Osteocyte (in vitro differentiated cells): ENCODE measurements at places on chromosomes 5 and 9.

- peak; percentile 79 for DNase-seq
Observed at GRCh38 chr5:132491368-132492364, 1.1 kb upstream of the IRF1 start.

- DNase-seq = no peak
Observed at GRCh38 chr9:125089331-125089730, 54.0 kb downstream of the SCAI start.

- DNase-seq = no peak
Observed at GRCh38 chr5:126925482-126925881, 104.9 kb downstream of the MARCHF3 start.

- no peak for DNase-seq
Observed at GRCh38 chr9:77663754-77664153, 15.6 kb upstream of the GNA14 start.

DNA sequence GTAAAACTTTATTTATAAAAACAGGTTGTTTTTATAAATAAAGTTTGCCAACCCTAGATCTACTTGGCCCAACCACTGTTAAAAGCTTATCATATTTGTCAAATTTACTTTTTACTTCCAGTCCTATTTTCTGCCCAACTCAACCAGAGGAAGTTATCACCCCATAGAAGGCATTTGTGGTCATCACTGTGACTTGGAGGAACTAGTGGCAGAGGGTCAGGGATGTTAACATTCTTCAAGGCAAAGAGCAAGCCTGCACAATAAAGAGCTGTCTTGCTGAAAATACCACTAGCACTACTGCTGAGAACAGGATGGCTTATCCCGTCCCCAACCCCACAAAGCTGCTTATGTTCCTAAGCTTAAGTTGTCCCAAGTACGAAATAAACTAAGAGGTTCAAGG, 22.3 kb downstream of the TTC33 start:
- DNase-seq = no peak

DNA sequence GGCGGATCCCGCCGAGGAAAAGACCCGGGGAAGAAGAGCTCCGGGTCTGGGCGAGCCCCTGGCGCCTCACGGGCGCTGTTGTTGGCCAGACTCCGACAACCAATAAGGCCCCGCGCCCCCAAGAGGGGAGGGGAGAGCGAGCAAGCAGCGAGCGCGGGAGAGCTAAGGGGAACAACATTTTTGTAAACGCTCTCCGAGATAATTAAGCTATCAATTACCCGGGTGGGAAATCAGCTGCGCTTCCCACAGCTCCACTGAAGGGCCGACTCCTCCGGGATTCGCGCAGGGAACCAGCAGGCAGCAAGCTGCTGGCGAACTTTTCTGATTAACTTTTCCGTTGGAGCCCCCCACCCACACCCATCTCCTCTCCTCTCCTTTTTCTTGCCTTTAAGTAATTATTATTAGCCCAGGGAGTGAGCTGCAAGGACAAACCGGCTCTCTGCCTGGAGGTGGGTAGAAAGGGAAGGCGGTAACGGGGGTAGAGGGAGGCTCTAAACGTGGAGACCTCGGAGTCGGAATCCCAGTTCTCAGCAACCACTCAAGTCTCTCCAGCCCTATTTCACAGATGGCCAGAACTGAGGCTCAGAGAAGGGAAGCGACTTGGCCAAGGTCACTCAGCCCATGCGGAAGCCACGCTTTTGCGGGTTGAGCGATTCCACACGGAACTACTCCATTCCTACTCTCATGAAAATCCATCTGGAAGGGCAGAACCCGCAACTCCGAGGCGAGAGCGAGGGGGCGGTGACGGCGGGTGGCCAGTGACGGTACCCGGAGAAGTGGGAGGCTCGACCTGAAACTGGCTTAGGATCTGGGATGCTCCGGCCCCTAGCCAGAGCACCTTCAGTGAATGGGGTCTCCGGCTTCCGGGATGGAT, 1.3 kb downstream of the ASTN2 start:
- DNase-seq = no peak

GRCh38 chr9:100324594-100325200, 28.0 kb downstream of the TEX10 start:
- DNase-seq = no peak

GRCh38 chr5:12022444-12022843, 118.2 kb upstream of the CTNND2 start:
- DNase-seq = no peak

GRCh38 chr9:78725503-78725902, 428.6 kb downstream of the PSAT1 start:
- no peak for DNase-seq
